ENCODE measurements at places on chromosomes 4 and X.

DNA sequence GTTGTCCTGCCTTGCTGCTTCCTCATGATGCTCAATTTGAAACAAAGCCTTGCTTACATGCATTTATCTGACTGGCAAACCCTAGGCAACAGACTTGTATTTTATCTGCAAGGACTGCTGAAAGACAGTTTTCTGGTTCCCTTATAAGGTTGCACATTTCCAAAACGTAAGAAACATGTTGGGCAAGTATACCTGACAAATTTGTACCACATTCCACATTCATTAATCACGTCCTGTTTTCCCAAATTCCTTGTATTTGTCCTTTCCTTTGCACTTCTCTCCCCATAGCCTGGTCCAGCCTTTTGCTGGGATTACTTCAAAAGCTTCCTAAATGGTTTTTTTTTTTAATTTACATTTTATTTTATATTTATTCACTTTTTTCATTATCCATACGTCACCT is 310.1 kb downstream of the PPP3CA start:
- ATAC-seq, result no peak

DNA sequence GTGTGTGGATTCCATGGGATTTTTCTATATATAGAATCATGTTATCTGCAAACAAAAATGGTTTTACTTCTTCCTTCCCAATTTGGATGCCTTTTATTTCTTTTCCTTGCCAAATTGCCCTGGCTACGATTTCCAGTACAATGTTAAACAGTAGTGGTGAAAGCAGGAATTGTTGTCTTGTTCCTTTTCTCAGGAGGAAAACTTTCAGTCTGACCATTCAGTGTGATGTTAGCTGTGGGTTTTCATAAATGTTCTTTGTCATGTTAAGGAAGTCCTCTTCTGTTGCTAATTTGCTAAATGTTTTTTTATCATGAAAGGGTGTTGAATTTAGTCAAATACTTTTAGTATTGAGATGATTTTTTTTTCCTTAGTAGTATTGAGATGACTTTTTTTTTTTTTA is 10.9 kb downstream of the SAP30 start:
- no peak for ATAC-seq

DNA sequence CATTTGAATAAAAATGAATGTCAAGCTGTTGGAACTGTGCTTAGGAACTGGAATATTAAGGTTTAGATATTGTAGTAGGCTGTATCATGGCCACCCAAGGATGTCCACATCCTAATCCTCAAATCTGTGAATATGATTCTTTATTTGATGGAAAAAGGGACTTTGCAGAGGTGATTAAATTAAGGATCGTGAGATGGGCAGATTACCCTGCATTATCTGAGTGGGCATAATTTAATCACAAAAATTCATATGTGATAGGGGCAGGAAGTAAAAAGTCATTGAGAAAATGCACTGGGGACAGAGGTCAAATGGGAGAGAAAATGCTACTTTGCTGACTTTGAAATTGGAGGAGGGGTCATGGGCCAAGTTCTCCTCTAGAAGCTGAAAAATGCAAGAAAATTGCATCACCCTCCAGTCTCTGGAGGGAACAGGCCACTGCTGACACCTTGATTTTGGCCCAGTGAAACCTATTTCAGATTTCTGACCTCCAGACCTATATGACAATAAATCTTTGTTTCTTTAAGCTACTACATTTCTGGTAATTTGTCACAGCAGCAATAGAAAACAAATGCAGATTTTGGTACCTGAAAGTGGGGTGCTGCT is 521.4 kb downstream of the PCDH7 start:
- ATAC-seq, result peak; percentile 70

DNA sequence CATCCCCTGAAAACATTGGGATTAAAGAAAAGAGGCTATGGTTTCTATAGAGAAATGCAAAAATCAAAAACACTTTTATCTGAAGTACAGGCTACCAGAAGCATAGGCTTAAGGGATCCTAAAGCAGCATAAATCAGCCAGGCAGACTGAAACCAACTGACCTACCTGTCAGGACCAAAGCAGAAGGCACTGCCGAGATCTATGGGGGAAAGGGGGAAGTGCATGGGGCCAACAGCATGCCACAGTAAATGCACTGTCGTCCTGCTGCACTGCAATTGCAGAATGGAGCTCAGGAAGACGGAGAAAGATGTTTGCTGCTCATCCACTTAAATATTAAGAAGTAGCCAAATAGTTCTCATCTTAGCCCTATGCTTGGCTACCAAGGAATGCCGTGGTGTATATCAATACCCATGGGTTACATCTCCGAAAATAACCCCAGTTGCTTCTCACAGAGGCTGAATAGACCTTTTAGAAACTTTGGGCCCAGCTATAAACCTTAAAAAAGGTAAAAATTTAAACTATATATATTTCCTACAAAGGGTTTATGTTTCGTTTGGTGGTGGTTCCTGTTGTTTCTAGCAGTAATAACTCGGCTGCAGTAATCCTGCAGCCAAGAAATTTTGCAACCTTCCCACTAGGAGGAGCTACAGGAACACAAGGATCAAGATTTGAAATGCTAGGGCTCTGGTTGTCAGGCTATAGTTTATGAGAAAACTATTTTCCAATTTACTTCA is 312.2 kb upstream of the DIAPH2 start:
- peak; percentile 14 for ATAC-seq

DNA sequence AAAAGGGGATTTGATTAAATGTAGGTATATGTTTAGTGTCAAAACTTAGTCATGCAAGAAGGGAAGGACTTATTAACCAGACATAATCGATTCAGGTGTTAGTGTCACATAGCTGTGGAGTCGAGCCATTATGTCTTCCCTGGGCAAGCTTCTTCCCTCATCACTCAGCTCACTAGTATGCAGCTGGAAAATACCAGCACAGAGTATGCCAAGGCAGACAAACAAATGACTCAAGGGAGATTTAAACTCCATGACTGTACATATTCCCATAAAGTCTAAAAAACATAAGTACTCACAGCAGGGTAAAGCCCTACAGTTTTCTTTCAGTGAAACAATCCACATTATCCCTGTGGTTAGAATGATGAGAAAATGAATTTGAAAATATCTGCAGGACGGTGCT is 304.5 kb downstream of the CBLL2 start:
- peak; percentile 30 for ATAC-seq

GRCh38 chrX:8364369-8365141 is 100.1 kb upstream of the VCX3B start:
- ATAC-seq, result no peak

GRCh38 chr4:158102904-158103303 is 69.9 kb downstream of the GASK1B start:
- no peak for ATAC-seq

- peak; percentile 27 for ATAC-seq
Measured at GRCh38 chr4:56764775-56765174, 56.7 kb downstream of the SPINK2 start.

GRCh38 chr4:114267976-114268375 is 288.5 kb upstream of the ARSJ start:
- ATAC-seq, result no peak

DNA sequence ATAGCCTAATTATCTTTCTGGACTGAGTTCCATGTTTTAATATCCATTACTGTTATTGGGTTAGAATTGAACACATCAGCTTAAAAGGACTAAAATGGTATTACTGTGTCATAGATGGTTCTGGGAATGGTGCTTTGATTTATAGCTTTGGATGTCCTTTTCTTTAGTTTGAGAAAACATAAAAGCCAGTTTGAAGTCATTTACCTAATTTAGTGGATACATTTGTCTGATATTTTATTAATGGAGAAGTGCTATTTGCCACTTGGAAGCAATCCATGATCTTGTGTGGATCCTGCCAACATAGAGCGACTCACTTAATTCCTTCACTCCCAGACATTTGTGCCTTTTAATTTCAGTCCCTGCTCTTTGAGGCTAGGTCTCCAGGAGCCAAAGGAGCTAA is 212.4 kb upstream of the PACRGL start:
- ATAC-seq, result peak; percentile 87
